ENCODE measurements at places on chromosomes 5 and 9. TPM values are rescaled to one million over a fixed set of nuclear protein-coding genes. Genes with fewer than 3 reads are reported as not detected.

GRCh38 chr5:154801083-154801482 lies 45.9 kb downstream of the LARP1 start:
- peaks cover 15% of the 10 kb centered on the region for H3K4me1 ChIP-seq
- H3K27me3 ChIP-seq = no peaks in the 10 kb centered on the region
- H3K4me3 ChIP-seq = no peak overlapping the region
- H3K36me3 ChIP-seq = peaks cover 76% of the 10 kb centered on the region
- no peak for DNase-seq

- H3K4me1 ChIP-seq = no peaks in the 10 kb centered on the region
- H3K4me3 ChIP-seq = no peak overlapping the region
- no peaks in the 10 kb centered on the region for H3K36me3 ChIP-seq
- DNase-seq = peak; percentile 72
- no peak overlapping the region for H3K27ac ChIP-seq
These were observed 55.2 kb downstream of the NMUR2 start for GRCh38 chr5:152349683-152350526.

- H3K36me3 ChIP-seq = no peaks in the 10 kb centered on the region
- no peak overlapping the region for H3K27ac ChIP-seq
- no peak for DNase-seq
- no peak overlapping the region for H3K4me3 ChIP-seq
- H3K27me3 ChIP-seq = no peaks in the 10 kb centered on the region
These were observed 244.4 kb upstream of the FBXL7 start for GRCh38 chr5:15255576-15255975.

- H3K4me3 ChIP-seq = no peak overlapping the region
- DNase-seq = peak; percentile 60
- no peak overlapping the region for H3K27ac ChIP-seq
- no peaks in the 10 kb centered on the region for H3K36me3 ChIP-seq
- H3K4me1 ChIP-seq = no peaks in the 10 kb centered on the region
These were observed 1152.9 kb upstream of the CDH6 start for GRCh38 chr5:30040488-30041118.

- DNase-seq = no peak
- H3K36me3 ChIP-seq = peaks cover 26% of the 10 kb centered on the region
- H3K27me3 ChIP-seq = no peaks in the 10 kb centered on the region
- no peak overlapping the region for H3K27ac ChIP-seq
These were observed 72.9 kb downstream of the IQGAP2 start for GRCh38 chr5:76475936-76476335.

DNA sequence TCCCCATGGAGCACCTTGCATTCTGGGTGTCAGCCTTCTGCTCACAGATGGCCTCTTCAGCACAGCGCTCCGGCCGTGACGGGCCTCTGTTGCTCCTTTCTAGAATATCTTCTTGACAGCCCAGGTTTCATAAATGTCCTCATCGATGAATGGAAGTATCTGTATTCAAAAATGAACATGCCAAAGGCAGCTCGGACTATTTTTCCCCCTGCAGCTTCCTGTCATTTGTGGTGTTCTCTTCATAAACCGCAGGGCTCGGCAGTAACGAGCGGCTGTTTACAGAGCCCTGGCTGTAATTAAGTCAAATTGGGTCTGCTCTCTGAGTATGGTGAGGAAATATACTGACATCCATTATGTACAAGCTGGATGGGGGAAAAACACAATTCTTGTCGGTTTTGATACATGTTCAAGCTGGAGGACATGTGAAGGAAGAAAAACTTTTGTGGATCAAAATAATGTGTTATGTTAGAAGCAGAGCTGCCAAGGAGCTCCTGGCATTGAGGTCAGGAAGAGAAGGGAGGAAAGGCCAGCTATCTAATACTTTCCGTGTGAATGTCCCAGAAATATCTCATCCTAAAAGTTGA lies 154.1 kb upstream of the CD180 start:
- peaks cover 7% of the 10 kb centered on the region for H3K4me1 ChIP-seq
- peaks cover 26% of the 10 kb centered on the region for H3K27me3 ChIP-seq
- H3K36me3 ChIP-seq = no peaks in the 10 kb centered on the region
- H3K27ac ChIP-seq = no peak overlapping the region

DNA sequence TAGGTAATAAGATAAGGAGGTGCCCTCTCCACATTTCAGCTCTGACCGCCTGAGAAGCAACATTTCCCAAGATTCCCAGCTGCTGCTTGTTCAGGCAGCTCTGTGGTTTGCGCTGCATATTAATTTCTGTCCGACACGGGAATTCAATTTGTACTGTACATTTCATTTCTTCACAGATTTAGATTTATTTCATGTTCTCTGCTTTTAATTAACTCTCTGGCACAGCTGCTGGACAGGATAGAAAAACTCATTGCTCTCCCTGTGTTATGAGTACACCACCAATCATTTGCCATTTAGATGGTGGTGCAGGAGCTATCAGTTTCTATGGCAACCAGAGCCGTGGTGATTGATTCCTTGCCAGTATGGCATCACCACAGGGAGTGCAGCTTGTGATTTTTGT lies 558.5 kb downstream of the DMRTA1 start:
- H3K27ac ChIP-seq = no peak overlapping the region
- no peaks in the 10 kb centered on the region for H3K4me1 ChIP-seq
- H3K27me3 ChIP-seq = no peaks in the 10 kb centered on the region
- no peak overlapping the region for H3K4me3 ChIP-seq
- H3K36me3 ChIP-seq = no peaks in the 10 kb centered on the region
- no peak for DNase-seq

DNA sequence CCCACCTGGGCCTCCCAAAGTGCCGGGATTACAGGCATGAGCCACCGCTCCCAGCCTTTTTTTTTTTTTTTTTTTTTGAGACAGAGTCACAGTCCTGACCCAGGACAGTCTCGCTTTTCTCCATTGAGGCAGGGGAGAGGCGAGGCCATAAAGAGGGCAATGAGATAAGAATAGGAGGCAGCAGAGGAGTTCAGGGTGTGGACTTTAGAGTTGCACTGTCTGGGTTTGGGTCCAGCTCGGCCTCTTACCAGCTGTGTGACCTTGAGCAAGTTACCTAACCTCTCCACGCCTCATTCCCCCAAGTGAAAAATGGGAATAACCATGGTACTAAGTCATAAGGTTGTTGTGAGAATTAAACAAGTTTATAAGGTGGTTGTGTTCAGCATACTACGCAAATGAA lies 24.6 kb upstream of the ANKH start:
- H3K36me3 ChIP-seq = no peaks in the 10 kb centered on the region
- H3K4me3 ChIP-seq = no peak overlapping the region
- H3K27ac ChIP-seq = no peak overlapping the region
- H3K4me1 ChIP-seq = peaks cover 1% of the 10 kb centered on the region
- peaks cover 4% of the 10 kb centered on the region for H3K27me3 ChIP-seq

DNA sequence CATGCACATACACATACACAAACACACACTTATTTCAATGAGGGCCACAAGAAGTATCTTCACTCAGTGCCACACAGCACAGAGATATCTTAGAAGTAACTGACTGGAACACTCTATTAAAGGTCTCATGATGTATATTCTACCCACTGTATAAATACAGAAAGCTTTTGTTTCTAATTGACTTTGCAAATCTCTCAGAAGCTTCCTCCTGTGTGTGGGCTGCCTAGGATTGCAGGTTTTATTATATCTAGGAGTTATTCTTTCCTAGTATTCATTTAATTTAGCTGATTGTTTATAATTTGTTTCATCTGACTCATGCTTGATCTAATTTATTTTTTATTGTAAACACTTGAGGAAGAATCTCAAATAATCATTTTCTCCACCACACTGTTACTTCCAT lies 262.4 kb upstream of the ACTBL2 start:
- no peak overlapping the region for H3K27ac ChIP-seq
- H3K4me1 ChIP-seq = no peaks in the 10 kb centered on the region
- H3K27me3 ChIP-seq = peaks cover 1% of the 10 kb centered on the region
- H3K36me3 ChIP-seq = no peaks in the 10 kb centered on the region

The ERGIC1 gene
- total RNA-seq = 47.1 TPM

The TMEM252 gene
- not detected for total RNA-seq
